ENCODE measurements at places on chromosomes 3 and 15. TPM values are rescaled to one million over a fixed set of nuclear protein-coding genes. Genes with fewer than 3 reads are reported as not detected.

GOLGA6A gene
- polyA plus RNA-seq, result 0.04 TPM

GOLGB1 gene
- 81.7 TPM for polyA plus RNA-seq

SCN11A gene
- polyA plus RNA-seq, result 0.72 TPM

ATP8B4 gene
- 3.6 TPM for polyA plus RNA-seq

COL6A5 gene
- 0.04 TPM for polyA plus RNA-seq

NEK10 gene
- polyA plus RNA-seq, result 1.7 TPM

SLC22A13 gene
- polyA plus RNA-seq, result 2.4 TPM

PLD1 gene
- 11.1 TPM for polyA plus RNA-seq

MESP2 gene
- polyA plus RNA-seq, result 0.28 TPM

STXBP5L gene
- polyA plus RNA-seq, result 0.32 TPM

PARL gene
- 67.2 TPM for polyA plus RNA-seq

DNAJA4 gene
- 20.2 TPM for polyA plus RNA-seq

SAMD7 gene
- not detected for polyA plus RNA-seq

C3orf62 gene
- polyA plus RNA-seq, result 9.4 TPM

SSR3 gene
- polyA plus RNA-seq, result 160 TPM

IGSF10 gene
- polyA plus RNA-seq, result 2.2 TPM

KLHL40 gene
- not detected for polyA plus RNA-seq

NLGN1 gene
- polyA plus RNA-seq, result 4.8 TPM

SLC22A14 gene
- polyA plus RNA-seq, result 0.30 TPM

P2RY14 gene
- polyA plus RNA-seq, result 0.62 TPM

CIDEC gene
- not detected for polyA plus RNA-seq

AGTR1 gene
- 21.4 TPM for polyA plus RNA-seq

IL17RD gene
- 52.7 TPM for polyA plus RNA-seq

CPNE9 gene
- 0.10 TPM for polyA plus RNA-seq

CGNL1 gene
- polyA plus RNA-seq, result 70.8 TPM

COLQ gene
- polyA plus RNA-seq, result 5.1 TPM

SPSB4 gene
- 17.5 TPM for polyA plus RNA-seq

TRIM42 gene
- not detected for polyA plus RNA-seq

UPK1B gene
- 8.6 TPM for polyA plus RNA-seq

TRAT1 gene
- polyA plus RNA-seq, result not detected

ABHD5 gene
- 24.4 TPM for polyA plus RNA-seq

LRRIQ4 gene
- 0.23 TPM for polyA plus RNA-seq

C3orf70 gene
- 9.3 TPM for polyA plus RNA-seq

VPS8 gene
- polyA plus RNA-seq, result 38.5 TPM

GPR149 gene
- not detected for polyA plus RNA-seq

SNRPA1 gene
- polyA plus RNA-seq, result 63.6 TPM

ACAP2 gene
- polyA plus RNA-seq, result 31.8 TPM

ARGFX gene
- polyA plus RNA-seq, result not detected

FAM107A gene
- 4.0 TPM for polyA plus RNA-seq

ISLR gene
- 49.7 TPM for polyA plus RNA-seq

TXNRD3 gene
- polyA plus RNA-seq, result 21.5 TPM

CATSPER2 gene
- 3.6 TPM for polyA plus RNA-seq

PDHB gene
- 123 TPM for polyA plus RNA-seq

CCDC14 gene
- 148 TPM for polyA plus RNA-seq

ETV5 gene
- 29.8 TPM for polyA plus RNA-seq

THPO gene
- 2.4 TPM for polyA plus RNA-seq

KCNAB1 gene
- 2.9 TPM for polyA plus RNA-seq

MCF2L2 gene
- polyA plus RNA-seq, result 0.71 TPM

KCNMB3 gene
- polyA plus RNA-seq, result 5.9 TPM

RBP2 gene
- 0.24 TPM for polyA plus RNA-seq

TM2D3 gene
- polyA plus RNA-seq, result 66.0 TPM

FGD5 gene
- polyA plus RNA-seq, result 22.7 TPM

BCL2A1 gene
- 0.18 TPM for polyA plus RNA-seq

TNFAIP8L3 gene
- polyA plus RNA-seq, result 2.0 TPM

Data from right renal cortex interstitium (tissue), 3 donors.